ENCODE measurements at places on chromosomes 7 and 10. TPM values are rescaled to one million over a fixed set of nuclear protein-coding genes. Genes with fewer than 3 reads are reported as not detected.

Gene HMX3
- 0.34 TPM for total RNA-seq

Gene FOXI2
- not detected for total RNA-seq

Gene ATG9B
- total RNA-seq: 16.8 TPM

Gene ELMO1
- 120 TPM for total RNA-seq

Gene EGR2
- total RNA-seq: 3.2 TPM

Gene PIP
- total RNA-seq: not detected

GRCh38 chr10:14356921-14357320 lies 26.2 kb upstream of the FRMD4A start:
- DNase-seq: no peak
- no peaks in the 10 kb centered on the region for H3K36me3 ChIP-seq
- no peak overlapping the region for H3K4me3 ChIP-seq
- no peak overlapping the region for H3K27ac ChIP-seq

GRCh38 chr7:11458736-11459483 lies 373.1 kb downstream of the THSD7A start:
- DNase-seq: no peak
- no peaks in the 10 kb centered on the region for H3K36me3 ChIP-seq
- H3K27ac ChIP-seq: no peak overlapping the region
- H3K4me1 ChIP-seq: no peaks in the 10 kb centered on the region
- H3K27me3 ChIP-seq: no peaks in the 10 kb centered on the region

GRCh38 chr7:70486977-70487376 lies 645.0 kb upstream of the GALNT17 start:
- H3K27ac ChIP-seq: no peak overlapping the region
- H3K36me3 ChIP-seq: no peaks in the 10 kb centered on the region
- H3K4me1 ChIP-seq: no peaks in the 10 kb centered on the region

- no peaks in the 10 kb centered on the region for H3K36me3 ChIP-seq
- no peak overlapping the region for H3K4me3 ChIP-seq
- peaks cover 19% of the 10 kb centered on the region for H3K4me1 ChIP-seq
Measured at GRCh38 chr10:85600744-85601081, 765.9 kb downstream of the GRID1 start.

- no peak for DNase-seq
- H3K27me3 ChIP-seq: no peaks in the 10 kb centered on the region
- no peak overlapping the region for H3K4me3 ChIP-seq
- no peak overlapping the region for H3K27ac ChIP-seq
- no peaks in the 10 kb centered on the region for H3K36me3 ChIP-seq
Measured at GRCh38 chr10:121617176-121617575, 18.9 kb upstream of the FGFR2 start.

DNA sequence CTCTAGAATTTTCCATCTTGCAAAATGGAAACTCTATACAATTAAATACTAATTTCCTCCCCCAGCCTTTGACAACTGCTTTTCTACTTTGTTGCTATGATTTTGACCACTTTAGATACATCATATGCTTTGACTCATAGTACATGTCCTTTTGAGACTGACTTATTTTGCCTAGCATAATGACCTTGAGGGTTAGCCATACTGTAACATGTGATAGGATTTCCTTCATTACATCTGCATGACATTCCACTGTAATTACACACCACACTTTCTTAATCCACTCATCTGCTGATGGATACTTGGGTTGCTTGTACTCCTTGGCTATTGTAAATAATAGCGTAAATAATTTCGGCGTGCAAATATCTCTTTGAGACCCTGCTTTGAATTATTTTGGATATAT lies 127.7 kb downstream of the JAZF1 start:
- no peaks in the 10 kb centered on the region for H3K27me3 ChIP-seq
- H3K27ac ChIP-seq: no peak overlapping the region
- H3K36me3 ChIP-seq: no peaks in the 10 kb centered on the region
- H3K4me3 ChIP-seq: no peak overlapping the region
- no peak for DNase-seq
- H3K4me1 ChIP-seq: peaks cover 6% of the 10 kb centered on the region

GRCh38 chr7:5831196-5831595 lies 49.4 kb upstream of the OCM start:
- DNase-seq: no peak
- H3K36me3 ChIP-seq: peaks cover 16% of the 10 kb centered on the region
- no peak overlapping the region for H3K27ac ChIP-seq
- no peak overlapping the region for H3K4me3 ChIP-seq

DNA sequence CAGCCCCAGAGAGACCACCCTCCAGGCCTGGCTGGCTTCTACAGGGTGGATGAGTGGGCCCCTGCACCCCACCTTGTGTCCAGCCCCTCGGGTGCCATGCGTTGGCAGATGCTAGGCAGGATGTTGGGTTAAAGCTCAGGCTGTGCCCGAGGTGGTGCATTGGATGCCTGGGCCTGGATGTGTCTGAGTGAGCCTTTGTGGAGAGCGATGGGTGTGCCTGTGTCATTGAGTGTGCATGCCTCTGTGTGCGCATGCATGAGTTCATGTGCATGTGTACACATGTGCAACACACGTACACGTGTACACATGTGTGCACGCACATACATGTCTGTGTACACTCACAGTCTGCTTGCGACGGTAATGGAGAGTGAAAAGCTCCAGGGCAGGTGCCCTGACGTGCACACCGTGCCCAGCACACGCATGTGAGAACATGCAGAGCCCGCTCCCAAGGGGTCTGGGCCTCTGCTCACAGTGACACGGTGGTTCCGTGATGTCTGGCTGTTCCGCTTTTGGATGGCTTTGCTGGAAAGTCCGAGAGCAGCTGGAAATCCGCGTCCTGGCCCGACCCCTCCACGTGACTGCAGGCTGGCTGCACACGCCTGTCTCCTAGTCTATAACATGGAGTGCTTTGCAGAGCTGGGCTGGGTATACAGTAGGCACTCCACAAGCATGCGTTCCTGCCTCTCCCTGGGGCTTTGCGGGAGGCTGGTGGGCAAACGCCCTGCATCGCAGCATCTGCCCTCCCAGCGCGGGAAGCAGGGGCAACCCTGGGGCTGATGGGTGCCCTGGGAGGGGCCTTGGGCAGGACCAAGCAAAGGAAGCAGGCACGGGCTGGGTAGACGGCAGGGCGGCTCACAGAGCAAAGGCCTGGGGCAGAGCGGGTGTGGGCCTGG lies 36.9 kb downstream of the ELFN1 start:
- no peak for DNase-seq
- no peaks in the 10 kb centered on the region for H3K36me3 ChIP-seq
- H3K27me3 ChIP-seq: peaks cover 11% of the 10 kb centered on the region
- no peak overlapping the region for H3K4me3 ChIP-seq
- H3K4me1 ChIP-seq: no peaks in the 10 kb centered on the region

DNA sequence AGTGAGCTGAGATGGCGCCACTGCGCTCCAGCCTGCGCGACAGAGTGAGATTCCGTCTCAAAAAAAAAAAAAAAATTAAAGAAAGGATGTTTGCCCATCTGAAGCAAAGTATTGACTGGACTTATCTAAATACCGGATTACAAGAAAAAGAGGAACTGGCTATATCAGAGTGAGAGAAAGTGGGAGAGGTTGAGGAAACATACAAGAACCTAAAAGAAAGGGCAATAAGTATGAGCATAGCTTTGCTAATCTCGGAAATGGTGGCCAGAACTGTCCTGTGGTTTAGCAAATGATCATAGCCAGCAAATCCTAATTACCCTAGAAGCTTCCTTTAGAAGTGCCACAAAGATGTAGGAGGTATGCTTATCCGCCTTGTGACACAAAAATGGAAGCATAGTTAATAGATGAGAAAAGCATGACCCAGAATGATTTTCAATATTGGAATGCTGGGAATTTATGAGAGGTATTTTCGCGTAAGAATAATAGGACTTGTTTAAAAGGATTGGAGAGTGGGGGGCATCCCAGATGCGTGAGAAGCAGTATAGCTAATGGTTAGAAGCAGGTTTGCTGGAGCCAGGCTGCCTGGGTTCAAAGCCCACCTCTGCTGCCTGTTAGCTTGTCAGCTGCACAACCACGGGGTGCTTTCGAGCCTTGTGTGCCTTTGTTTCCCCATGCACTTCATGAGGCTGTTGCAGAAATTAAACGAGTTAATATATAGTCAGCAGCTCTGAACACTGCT lies 1.2 kb upstream of the GTPBP4 start:
- H3K27ac ChIP-seq: no peak overlapping the region
- H3K36me3 ChIP-seq: peaks cover 2% of the 10 kb centered on the region
- H3K4me1 ChIP-seq: peaks cover 23% of the 10 kb centered on the region
- H3K4me3 ChIP-seq: peak overlapping the region; percentile 85

GRCh38 chr7:150963707-150964559 lies 14.2 kb downstream of the KCNH2 start:
- peaks cover 26% of the 10 kb centered on the region for H3K4me1 ChIP-seq
- no peaks in the 10 kb centered on the region for H3K36me3 ChIP-seq
- H3K27ac ChIP-seq: no peak overlapping the region
- no peak overlapping the region for H3K4me3 ChIP-seq

- no peaks in the 10 kb centered on the region for H3K4me1 ChIP-seq
- H3K27me3 ChIP-seq: peaks cover 4% of the 10 kb centered on the region
- DNase-seq: no peak
- no peak overlapping the region for H3K4me3 ChIP-seq
- no peaks in the 10 kb centered on the region for H3K36me3 ChIP-seq
Measured at GRCh38 chr7:42244828-42245227, 7.8 kb upstream of the GLI3 start.

GRCh38 chr7:42932811-42933591 lies 825 bp downstream of the MRPL32 start:
- DNase-seq: no peak
- peak overlapping the region; percentile 87 for H3K4me3 ChIP-seq
- H3K27me3 ChIP-seq: no peaks in the 10 kb centered on the region
- peaks cover 28% of the 10 kb centered on the region for H3K4me1 ChIP-seq

DNA sequence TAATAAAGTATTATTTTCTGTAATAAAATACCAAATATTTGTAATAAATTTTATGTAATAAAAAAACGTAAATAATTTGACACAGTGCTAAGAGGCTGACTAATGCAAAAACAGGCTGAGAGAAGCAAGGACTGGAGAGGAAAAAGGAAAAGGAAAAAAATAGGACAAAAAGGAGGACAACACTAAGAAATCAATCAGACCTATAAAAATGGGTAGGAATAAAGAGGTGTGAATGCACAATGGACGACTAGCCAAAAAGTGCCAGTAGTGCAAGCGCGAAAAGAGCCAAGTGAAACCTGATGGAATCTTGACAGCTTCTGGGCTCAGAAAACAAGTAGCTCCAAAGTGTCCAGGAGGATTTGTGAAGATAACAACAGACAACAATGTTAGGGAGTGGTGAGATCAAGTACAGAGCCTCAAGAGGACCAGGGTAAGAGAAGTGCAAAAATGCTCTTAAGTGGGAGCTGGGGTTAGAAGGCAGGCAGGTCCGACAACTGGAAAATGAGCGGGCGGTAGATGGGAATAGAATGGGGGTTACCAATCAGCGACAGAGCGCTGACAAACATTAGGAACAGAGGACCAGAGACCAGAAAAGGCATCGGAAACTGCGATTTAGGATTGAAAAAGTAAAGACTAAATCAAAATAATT lies 1.2 kb downstream of the BRAF start:
- no peak for DNase-seq
- no peaks in the 10 kb centered on the region for H3K27me3 ChIP-seq
- H3K4me1 ChIP-seq: peaks cover 12% of the 10 kb centered on the region
- H3K36me3 ChIP-seq: no peaks in the 10 kb centered on the region
- H3K4me3 ChIP-seq: peak overlapping the region; percentile 92

- no peak overlapping the region for H3K4me3 ChIP-seq
- H3K36me3 ChIP-seq: no peaks in the 10 kb centered on the region
- peaks cover 3% of the 10 kb centered on the region for H3K27me3 ChIP-seq
- no peak for DNase-seq
- no peaks in the 10 kb centered on the region for H3K4me1 ChIP-seq
Measured at GRCh38 chr10:109773288-109774120, 149.8 kb downstream of the XPNPEP1 start.

- H3K4me1 ChIP-seq: no peaks in the 10 kb centered on the region
- no peaks in the 10 kb centered on the region for H3K36me3 ChIP-seq
- H3K27me3 ChIP-seq: no peaks in the 10 kb centered on the region
- H3K4me3 ChIP-seq: no peak overlapping the region
Measured at GRCh38 chr10:116073510-116073909, 199.5 kb downstream of the GFRA1 start.

DNA sequence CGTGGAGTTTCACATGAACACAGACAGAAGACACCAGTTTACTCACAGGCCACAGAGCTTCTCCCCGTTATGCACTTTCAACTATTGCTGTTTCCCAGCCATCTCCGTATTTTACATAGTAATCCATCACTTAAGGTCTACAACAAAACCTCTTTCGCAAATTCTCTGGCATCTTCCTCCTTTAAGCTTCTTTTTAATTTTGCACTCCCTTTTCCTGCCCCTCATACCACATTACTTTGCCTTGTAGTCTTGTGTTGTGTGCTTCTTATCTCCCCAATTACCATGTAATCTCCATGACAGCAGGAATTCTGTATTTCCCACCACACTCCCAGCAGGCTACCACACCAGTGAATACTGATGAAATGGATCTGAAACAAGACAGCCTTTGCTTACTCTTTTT lies 87.3 kb downstream of the ODAD2 start:
- no peaks in the 10 kb centered on the region for H3K36me3 ChIP-seq
- no peak overlapping the region for H3K27ac ChIP-seq
- no peak overlapping the region for H3K4me3 ChIP-seq
- H3K4me1 ChIP-seq: no peaks in the 10 kb centered on the region
- DNase-seq: no peak
- H3K27me3 ChIP-seq: no peaks in the 10 kb centered on the region

- no peak overlapping the region for H3K27ac ChIP-seq
- no peak overlapping the region for H3K4me3 ChIP-seq
- no peaks in the 10 kb centered on the region for H3K27me3 ChIP-seq
Measured at GRCh38 chr7:803243-803635, 29.0 kb upstream of the SUN1 start.

DNA sequence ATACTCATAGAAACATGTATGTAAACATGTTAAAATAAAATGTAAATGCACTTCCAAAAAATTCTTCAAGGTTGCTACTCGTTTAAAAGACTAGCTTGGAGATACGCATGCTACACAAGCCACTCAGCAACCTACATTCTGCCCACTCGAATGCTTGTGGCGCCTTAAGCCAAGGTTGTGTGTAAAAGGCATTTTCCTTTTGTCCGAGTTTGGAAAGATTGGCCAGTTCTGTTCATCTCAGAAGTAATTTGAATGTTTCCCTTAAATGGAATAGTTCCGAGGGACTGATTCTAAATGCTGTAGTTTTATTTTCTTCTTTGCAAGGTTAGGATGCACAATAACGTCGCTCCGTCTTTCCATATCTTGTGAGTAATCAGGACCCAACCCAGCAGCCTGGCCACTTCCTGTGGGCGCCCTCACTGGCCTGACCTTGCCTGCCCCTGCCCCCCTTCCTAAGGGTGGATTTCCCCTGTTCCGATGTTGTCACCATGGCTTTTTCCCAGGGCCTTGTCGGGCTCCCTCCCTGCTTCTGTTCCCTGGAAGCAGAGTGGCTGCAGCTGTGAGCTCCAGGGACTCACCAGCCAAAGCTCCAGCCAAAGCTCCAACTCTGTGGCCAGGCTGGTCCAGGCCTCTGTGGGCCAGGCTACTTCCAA lies 70.6 kb downstream of the PTPRE start:
- no peaks in the 10 kb centered on the region for H3K27me3 ChIP-seq
- no peaks in the 10 kb centered on the region for H3K36me3 ChIP-seq
- H3K4me1 ChIP-seq: peaks cover 9% of the 10 kb centered on the region
- no peak for DNase-seq
- H3K4me3 ChIP-seq: no peak overlapping the region
